NB4 (cell line): ENCODE measurements at places on chromosomes 13 and 19.

DNA sequence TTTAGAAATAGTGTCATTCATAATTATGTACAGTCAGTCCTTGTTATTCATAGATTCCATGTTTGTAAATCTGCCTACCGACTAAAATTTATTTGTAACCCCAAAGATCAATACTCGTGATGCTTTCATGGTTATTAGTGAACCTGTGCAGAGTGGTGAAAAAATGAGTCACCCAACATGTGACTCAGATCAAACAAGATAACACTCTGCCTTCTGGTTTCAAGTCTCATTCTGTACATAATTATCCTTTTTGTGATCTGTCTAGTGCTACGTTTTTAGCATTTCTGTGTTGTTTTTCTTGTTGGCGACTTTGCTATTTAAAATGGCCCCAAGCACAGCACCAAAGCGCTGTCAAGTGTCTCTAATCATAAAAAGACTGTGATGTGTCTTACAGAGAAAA, 274.7 kb downstream of the SUCLA2 start:
- DNase-seq = no peak

- no peak for DNase-seq
These were observed 7.7 kb upstream of the WDR18 start for GRCh38 chr19:976476-976875.

- no peak for DNase-seq
These were observed 802.3 kb upstream of the ARGLU1 start for GRCh38 chr13:107370015-107370785.

DNA sequence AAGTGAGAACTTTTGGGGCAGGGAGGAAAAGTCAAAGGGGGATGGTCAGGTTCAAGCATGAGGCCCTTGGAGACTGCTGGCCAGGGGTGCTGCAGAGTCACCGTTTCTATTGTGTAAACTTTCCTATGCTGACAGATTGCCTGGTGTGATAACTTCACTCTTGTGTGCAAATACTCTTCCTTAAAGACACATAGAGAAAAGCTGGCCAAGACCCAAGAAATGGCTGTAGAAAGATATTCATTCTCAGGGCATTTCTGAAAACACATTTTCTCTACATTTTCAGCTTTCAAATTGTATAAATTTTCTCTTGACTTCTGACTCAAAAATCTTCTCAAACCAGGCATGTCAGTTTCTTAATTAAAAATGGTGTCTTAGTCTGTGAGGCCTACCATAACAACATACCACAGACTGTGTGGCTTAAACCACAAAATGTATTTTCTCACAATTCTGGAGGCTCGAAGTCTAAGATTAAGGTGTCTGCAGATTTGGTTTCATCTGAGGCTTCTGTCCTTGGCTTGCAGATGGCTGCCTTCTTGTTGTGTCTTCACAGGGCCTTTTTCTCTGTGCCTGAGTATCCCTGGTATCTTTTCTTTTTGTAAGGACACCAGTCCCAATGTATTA, 304.5 kb downstream of the KCNRG start:
- DNase-seq = peak; percentile 83

- no peak for DNase-seq
These were observed 514.5 kb downstream of the IRS2 start for GRCh38 chr13:109271555-109272541.

DNA sequence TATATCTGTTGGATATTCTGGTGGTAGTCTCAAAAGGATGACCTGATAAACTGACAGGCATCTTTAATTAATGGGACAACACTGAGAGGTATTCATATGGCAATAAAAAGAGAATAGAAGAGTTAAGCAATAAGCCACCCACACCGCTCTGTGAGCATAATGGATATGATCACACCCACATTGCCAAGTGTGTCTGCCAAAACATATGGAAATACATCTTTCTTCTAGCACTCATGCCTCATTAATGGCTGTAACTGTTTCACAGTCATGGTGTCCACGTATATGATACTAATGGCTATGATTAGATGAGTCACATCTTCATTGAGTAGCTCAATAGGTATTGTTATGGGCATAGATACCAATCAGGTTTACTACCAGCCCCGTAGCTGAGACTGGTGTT, 13.1 kb downstream of the IGFL3 start:
- DNase-seq = no peak
